ENCODE measurements at places on chromosomes 6 and 20. TPM values are rescaled to one million over a fixed set of nuclear protein-coding genes. Genes with fewer than 3 reads are reported as not detected.

GRCh38 chr20:60507087-60507694 lies 549.0 kb downstream of the CDH26 start:
- DNase-seq = no peak

DNA sequence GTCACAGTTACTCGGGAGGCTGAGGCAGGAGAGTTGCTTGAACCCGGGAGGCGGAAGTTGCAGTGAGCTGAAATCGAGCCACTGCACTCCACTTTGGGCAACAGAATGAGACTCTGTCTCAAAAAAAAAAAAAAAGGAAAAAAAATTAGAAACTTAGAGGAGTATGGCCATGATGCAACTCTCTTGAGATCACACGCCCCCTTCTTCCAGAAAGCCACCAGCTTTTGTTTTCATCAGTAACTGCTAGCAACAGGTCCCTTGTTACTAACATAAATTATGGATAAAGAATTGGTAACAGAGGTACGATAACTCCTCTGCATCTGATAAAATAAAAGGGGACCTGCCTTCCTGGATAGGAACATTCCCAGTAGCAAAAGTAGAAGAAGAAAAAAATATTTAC lies 308.2 kb downstream of the CD83 start:
- DNase-seq = no peak

DNA sequence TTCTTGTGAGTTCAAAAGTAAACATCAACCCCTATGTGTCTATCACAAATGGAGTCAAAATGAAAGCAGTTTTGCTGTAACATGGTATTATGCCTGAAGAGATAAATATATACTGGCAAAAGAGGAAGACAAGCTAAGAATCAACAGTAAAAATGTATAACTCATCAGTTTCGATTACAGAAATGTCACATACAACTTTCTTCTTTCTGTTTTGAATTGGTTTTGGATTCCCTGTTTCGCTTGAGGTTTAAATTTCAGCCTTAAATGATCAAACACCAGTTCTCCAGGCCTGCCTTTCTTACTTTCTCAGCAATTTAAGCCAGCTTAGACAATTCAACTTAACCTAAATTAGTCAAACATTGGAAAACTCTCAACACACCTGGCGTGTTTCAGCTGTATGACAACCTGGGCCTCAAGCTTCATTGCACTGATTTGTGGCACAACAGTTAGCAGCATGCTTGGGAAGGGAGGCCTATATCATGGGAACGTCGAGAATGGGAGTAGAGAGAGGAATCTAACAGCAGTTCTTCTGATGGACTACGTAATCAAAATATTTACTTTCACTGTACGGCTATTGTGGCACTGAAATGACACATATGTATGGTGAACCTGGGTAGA lies 51.9 kb upstream of the MARCKS start:
- no peak for DNase-seq

- no peak for DNase-seq
Observed at GRCh38 chr6:155377061-155377460, 62.8 kb upstream of the TFB1M start.

DNA sequence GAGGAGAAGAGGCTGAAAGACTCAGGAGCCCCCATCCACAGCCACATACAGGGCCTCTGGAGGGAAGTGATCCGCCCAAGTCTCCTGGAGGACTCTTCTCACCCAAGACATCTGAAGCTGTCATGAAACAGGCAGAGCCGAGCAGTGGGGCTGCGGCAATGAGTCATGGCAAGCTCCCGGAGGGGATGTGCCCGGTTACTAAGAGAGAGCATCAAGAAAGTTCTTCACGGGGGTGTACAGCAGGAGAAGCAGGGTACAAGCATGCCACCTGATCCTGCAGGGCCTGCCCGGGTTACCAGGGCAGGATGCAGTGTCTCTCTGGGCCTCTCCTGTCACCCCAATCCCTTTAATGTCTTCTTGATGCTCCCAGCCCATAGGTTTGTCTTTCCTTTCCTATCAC lies 21.1 kb downstream of the TRIM26 start:
- DNase-seq = no peak

DNA sequence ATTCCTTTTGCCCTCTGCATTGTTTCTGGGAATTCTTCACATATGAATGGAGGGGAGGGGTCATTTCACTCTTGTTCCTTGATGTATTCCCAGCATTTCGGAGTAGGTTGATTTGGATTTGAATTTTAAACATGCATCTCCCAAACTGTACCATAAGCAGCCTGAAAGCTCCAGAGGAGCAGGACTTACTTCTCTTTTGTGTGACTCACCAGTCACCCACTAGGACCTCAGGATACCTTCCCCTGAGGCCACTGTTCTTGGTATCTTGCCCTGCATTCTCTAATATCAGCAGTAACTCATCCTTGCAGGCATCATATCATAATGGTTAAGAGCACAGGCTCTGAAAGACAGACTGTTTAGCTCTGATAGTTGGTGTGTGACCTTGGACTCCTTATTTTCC lies 703 bp downstream of the MRPL2 start:
- no peak for DNase-seq

DNA sequence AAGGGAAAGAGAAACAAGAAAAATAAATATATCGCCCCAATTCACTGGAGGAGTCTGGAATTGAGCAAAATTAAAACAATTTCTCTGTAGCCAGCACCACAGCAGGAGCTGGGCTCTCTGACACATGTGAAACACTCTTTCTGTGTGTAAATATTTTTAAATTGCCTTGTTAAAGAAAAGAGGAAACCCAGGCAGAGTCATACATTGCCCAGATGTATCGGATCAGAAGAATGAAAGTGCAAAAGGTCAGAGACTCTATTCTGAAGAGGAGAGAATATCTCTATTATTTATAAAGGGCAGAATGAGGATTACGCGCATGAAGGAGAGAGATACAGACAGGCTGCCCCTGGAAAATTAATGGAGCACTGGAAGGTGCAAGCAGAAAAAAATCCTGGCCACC lies 127.0 kb upstream of the MAN1A1 start:
- DNase-seq = no peak

DNA sequence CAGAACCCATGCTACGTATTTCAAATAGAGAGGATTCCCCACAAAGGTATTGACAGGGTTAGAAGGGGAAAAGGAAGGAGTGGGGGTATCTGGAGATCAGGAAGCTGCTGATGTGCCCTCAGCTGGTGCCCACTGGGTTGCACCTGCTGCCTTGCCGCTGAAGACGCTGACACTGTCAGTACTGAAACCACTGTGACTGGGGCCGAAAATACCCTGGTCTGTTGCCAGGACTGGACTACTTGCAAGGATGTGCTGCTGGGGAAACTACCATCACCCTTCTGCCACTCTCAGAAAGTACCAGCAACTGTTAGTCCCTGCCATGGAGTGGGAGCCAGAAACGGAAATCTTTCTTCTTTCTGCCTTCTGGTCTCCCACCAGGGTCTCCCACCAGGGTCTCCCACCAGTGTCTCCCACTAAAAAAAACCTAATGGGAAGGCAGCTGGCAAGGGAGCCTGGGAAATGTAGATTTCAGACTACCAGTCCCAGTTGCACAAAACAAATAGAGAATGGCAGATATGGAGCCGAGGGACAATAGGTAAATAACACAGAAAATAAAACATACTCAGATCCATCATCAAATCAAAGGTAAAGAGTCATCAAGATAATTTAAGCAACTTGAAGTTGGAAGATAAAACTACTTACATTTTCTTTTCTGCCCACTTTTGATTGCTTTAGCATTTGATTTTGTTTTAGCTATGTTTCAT lies 204.8 kb downstream of the TPBG start:
- no peak for DNase-seq

- DNase-seq = no peak
Observed at GRCh38 chr6:43405354-43405753, 22.0 kb upstream of the ABCC10 start.

DNA sequence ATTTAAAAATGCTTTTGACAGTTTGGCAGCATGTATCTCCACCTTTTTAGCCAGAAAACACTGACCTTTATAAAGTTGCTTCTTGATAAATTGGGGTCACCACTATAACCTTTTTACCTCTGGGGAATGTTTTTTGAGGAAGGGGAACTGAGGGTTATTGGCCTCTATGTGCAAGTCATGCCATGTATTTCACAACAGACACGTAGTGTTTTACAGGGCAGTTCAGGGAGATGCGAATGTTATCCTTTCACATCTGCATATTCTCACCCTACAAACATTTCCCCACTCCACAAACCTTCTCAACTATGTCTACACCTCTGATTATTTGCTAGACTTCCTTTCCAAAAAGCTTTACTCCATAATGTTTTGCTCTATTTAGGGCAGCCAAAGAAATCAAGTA lies 17.0 kb upstream of the SLA2 start:
- no peak for DNase-seq

DNA sequence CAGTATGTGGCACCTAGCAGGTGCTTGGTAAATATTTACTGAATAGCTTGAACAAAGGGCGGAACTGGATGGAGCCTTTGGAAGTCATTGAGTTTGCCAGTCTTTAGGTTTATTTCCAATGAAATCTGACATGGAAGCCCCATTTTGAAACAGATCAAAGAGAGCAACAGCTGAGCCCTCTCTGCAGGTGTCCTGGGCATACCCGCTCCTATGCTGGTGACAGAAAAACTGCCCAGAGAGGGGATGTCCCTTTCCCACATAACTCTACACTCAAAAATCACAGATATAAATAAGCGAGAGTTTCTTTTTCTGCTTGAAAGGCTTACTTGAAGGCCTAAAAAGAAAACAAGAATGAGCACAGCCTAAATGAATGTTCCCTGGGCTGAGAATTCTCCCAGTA lies 53.0 kb upstream of the RALY start:
- DNase-seq = no peak

DNA sequence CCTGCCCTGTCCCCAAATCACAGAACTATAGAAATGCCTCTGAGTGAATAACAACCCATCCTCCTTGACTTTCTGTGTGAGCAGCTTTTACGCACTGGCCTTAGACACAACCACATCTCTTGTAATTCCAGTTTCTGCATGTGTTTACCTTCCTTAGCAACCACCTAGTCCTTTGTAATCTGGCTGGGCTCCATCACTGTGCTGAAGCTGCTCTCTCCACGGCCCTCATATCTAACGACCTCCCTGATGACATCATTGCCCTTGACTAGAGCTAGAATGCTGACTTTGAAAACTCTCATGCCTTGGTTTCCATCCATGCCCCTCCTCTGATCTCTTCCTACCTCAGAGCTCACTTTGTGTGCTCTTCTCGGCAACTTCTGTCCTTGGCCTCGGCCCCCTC lies 30.5 kb upstream of the GLP1R start:
- DNase-seq = no peak

GRCh38 chr20:1987826-1988225 lies 6.0 kb downstream of the PDYN start:
- no peak for DNase-seq

GRCh38 chr6:22886650-22887581 lies 317.6 kb downstream of the HDGFL1 start:
- no peak for DNase-seq

DNA sequence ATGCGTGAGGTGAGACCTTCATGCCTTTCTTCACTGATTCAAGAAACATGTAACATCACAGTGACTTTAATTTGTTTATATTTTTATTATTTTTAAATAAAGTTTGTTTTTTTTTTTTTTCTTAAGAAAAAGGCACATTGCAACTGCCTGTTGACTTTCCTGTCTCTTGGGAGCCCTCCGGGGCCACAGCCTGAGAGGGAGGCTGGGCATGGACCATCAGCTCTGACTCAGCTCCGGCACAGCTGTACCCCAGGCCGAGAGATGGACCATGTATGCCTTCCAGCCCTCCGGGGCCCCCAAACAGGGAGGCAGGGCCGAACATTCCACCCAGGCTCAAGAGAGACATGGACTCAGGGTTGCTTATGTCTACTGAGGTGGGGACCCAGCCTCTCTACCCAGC lies 99.9 kb downstream of the NFATC2 start:
- no peak for DNase-seq

GRCh38 chr6:30029588-30029987 lies 31.5 kb upstream of the POLR1H start:
- no peak for DNase-seq

GRCh38 chr20:16392346-16392745 lies 180.9 kb downstream of the KIF16B start:
- no peak for DNase-seq

DNA sequence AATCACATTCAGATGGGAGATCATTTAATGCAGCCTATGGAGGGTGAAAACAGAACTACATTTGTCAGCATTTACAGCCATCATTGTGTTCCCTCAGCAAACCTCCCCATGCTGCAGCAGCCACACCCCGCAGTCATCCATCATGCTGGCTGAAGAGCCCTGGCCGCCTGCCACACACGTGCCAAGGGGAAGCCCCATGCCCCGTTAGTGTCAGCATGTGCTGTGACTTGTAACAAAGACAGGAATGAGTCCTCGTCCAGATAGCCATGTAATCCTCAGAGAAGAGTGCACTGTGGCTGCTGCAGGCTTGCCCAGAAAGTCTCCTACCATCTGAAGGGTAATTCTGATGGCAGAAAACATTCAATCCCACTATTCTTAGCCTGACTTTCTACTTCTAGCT lies 1097.8 kb downstream of the KIF16B start:
- DNase-seq = no peak

DNA sequence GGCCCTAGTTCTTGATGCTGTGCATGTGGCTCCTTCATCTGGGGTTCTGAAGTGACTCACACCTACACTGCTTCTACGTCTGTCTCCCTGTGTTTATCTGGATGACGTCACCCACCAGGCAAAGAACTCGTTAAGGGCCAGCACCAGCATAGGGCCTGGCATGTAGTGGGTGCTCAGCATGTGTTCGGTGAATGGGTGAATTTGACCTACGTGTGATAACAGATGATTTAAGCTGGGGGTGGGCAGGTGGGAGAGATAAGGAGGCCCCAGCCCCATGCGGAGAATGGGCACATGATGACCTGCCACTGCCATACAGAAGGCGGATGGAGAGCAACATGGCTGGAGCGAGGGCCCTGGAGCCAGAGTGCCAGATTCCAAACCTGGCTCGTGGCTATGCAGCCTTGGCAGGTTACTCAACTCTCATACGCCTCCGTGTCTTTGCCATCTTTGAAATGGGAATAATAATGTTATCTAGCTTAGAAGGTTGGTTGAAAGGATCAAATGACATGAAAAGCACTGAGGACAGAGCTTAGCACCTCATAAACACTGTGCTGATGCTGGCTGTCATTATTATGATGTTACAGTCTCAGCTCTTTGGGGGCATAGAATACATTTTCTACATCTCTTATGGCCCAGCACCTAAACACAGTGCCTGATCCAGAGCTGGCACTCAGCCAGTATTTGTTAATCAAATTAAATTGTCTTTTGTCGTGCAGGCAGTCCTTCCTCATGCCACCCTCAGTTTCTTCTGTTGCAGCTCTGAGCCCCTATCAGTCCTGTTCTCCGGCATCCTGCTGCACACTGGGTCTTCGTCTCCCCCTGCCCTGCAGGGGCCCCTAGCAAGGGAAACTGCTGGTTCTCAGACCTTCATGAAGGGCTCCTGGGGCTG lies 39.6 kb downstream of the VEGFA start:
- no peak for DNase-seq

The DDAH2 gene
- 3.5 TPM for total RNA-seq

The PREX1 gene
- 31.4 TPM for total RNA-seq

The YWHAB gene
- 293 TPM for total RNA-seq

The VSTM2L gene
- 0.13 TPM for total RNA-seq

The RAD21L1 gene
- total RNA-seq = not detected

The DACT2 gene
- total RNA-seq = not detected

The ACSS2 gene
- 10.6 TPM for total RNA-seq

The CGA gene
- not detected for total RNA-seq

The PRDM13 gene
- total RNA-seq = not detected

The CD109 gene
- total RNA-seq = 20.7 TPM

The IL17A gene
- total RNA-seq = 4.8 TPM

The GHRH gene
- not detected for total RNA-seq

The IP6K3 gene
- total RNA-seq = not detected
